ENCODE measurements at places on chromosomes 5 and 9. TPM values are rescaled to one million over a fixed set of nuclear protein-coding genes. Genes with fewer than 3 reads are reported as not detected.

Gene TMEM203
- 36.7 TPM for total RNA-seq

Gene ADAMTSL2
- 0.15 TPM for total RNA-seq

DNA sequence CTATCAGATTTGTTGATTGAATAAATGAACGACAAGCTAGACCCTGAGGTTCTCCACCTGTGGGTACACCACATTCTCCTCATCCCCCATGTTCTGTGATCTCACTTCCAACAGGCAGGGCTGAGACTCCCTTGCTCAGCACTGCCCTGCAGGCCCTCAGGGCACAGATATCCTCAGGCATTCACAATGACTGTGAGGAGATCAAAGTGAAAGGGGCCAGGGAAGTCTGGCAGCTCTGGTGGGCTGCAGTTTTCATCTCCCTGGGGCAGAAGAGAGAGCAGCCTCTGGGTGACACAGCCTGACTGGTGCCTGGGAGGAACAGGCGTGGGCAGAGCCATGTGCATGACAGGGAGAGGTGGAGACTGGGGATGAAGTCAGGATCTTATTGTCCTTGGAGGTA lies 142.4 kb upstream of the C9orf72 start:
- H3K27me3 ChIP-seq = peaks cover 15% of the 10 kb centered on the region
- no peak for DNase-seq
- H3K27ac ChIP-seq = no peak overlapping the region
- H3K4me3 ChIP-seq = no peak overlapping the region

DNA sequence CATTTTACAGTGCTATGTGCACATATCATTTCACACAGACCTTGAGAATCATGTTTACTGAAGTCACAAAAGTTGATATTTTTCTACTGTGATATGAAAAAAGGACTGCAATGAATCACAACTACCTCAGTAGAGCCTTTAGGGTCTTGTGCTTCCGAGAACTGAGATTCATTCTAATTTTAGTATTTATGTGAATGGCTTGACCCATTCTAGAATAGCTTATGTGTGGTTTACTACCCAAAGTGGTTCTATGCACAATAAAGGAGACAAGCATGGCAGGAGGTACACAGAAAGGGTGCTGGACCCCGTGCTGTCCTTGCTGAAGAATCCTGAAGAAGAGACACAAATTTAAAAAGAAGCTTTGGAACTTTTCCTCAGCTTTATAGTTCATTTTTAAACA lies 28.2 kb downstream of the MEF2C start:
- H3K27me3 ChIP-seq = no peaks in the 10 kb centered on the region
- no peak overlapping the region for H3K27ac ChIP-seq
- no peak overlapping the region for H3K4me3 ChIP-seq
- H3K36me3 ChIP-seq = peaks cover 5% of the 10 kb centered on the region
- no peak for DNase-seq
- no peaks in the 10 kb centered on the region for H3K4me1 ChIP-seq

GRCh38 chr5:132055441-132055807 lies 5.0 kb upstream of the IL3 start:
- no peak for DNase-seq
- no peak overlapping the region for H3K4me3 ChIP-seq
- no peak overlapping the region for H3K27ac ChIP-seq
- no peaks in the 10 kb centered on the region for H3K36me3 ChIP-seq
- H3K27me3 ChIP-seq = peaks cover 15% of the 10 kb centered on the region
